ENCODE measurements at places on chromosomes 16 and 17. TPM values are rescaled to one million over a fixed set of nuclear protein-coding genes. Genes with fewer than 3 reads are reported as not detected.

DNA sequence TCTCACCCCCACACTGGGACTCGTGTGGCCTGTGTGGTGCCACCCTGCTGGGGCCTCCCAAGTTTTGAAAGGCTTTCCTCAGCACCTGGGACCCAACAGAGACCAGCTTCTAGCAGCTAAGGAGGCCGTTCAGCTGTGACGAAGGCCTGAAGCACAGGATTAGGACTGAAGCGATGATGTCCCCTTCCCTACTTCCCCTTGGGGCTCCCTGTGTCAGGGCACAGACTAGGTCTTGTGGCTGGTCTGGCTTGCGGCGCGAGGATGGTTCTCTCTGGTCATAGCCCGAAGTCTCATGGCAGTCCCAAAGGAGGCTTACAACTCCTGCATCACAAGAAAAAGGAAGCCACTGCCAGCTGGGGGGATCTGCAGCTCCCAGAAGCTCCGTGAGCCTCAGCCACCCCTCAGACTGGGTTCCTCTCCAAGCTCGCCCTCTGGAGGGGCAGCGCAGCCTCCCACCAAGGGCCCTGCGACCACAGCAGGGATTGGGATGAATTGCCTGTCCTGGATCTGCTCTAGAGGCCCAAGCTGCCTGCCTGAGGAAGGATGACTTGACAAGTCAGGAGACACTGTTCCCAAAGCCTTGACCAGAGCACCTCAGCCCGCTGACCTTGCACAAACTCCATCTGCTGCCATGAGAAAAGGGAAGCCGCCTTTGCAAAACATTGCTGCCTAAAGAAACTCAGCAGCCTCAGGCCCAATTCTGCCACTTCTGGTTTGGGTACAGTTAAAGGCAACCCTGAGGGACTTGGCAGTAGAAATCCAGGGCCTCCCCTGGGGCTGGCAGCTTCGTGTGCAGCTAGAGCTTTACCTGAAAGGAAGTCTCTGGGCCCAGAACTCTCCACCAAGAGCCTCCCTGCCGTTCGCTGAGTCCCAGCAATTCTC is 27.4 kb downstream of the STH start:
- no peak for DNase-seq

DNA sequence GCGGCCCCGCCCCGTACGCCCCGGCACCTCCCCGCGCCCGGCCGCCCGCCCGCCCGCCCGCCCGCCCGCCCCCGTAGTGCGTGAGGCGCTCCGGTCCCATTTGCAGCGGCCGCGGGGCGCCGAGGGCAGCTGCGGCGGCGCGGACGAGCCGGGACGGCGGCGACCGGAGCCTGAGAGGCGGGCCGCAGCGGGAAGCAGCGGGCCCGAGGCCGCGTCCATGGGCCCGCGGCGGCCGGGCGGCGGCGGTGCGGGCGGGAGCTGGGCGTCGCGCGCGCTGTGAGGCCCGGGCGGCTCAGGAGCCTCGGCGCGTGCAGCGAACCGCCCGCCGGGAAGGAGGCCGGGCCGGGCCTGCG is at the start of gene MPRIP:
MPRIP (plus strand) TSS at position 74 of the 353 bp plus-strand sequence. CDS start 392 bp downstream, outside the sequence.
- DNase-seq, result no peak

Gene FBXL19
- 5.8 TPM for total RNA-seq

Gene MYH13
- total RNA-seq, result not detected

Gene SUPT4H1
- 83.6 TPM for total RNA-seq
